NCI-H526 treated with DMSO at 0.1 percent for 48 hours (cell line): ENCODE measurements at places on chromosomes 16 and 17.
A peak's percentile ranks its signal among the peaks of the same experiment; 100 is the strongest.

GRCh38 chr17:3965118-3965800 lies 1.0 kb upstream of the ATP2A3 start:
- peak; percentile 59 for DNase-seq

DNA sequence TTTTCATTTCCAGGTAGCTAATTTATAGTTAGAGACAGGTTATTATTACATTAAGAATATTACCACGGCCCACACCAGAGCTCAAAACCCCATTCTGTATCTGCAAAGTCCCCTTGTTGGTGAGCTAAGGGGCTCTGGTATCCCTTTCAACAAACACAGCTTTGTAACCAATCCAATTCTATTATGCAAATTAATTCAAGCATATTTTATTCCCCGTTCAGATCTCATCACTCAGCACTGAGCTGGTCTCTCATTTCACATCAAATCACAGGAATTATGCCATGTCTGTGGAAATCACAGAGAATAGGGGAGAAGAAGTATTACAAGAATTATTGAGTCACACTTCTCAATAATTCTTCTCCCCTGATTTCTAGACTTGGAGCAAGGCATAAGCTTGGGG lies 111.7 kb downstream of the CDH11 start:
- no peak for DNase-seq

- DNase-seq = no peak
Observed at GRCh38 chr17:82657926-82658325, 9.7 kb upstream of the WDR45B start.

DNA sequence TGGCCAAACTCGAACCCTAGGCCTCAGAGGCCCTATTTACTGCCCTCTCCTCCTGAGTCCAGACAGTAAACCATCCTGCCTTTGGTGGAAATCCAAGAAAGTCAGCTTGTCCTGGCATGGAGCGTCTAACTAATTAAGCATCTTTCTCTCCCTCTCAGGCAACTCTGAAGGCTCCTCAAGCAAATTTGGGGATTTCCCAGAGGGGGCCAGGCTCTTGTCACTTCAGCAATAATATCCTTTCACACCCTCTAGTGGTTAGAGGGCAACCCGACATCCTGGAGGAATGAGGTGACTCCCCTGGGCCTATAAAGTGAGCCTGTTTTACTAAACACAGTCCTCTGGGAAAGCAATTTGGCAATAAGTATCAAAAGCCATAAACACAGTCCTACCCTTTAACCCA lies 60.4 kb downstream of the NOG start:
- no peak for DNase-seq

- no peak for DNase-seq
Observed at GRCh38 chr16:89120921-89121351, 27.3 kb downstream of the ACSF3 start.

DNA sequence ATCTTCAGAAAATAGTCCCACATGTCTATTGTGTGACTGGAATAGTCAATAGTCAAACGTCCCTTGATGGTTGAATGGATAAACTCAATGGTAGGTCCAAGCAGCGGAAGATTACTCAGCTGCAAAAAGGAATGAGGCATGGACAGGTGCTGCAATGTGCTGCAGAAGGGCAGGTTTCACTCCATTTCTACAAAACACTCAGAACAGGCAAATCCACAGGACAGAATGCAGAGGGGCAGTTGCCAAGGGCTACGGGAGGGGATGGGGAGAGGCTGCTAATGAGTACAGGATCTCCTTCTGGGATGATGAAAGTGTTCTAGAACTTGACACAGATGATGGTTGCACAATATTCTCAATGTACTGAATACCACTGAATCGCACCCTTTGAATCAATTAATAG lies 151.0 kb downstream of the RBFOX3 start:
- DNase-seq = no peak

GRCh38 chr17:75270218-75270965 lies 639 bp downstream of the MIF4GD start:
- peak; percentile 64 for DNase-seq

- DNase-seq = no peak
Observed at GRCh38 chr17:34412965-34413441, 50.0 kb upstream of the CCL1 start.

GRCh38 chr16:55773859-55774549 lies 58.9 kb downstream of the CES1 start:
- DNase-seq = no peak

- no peak for DNase-seq
Observed at GRCh38 chr17:57444682-57445450, 188.5 kb downstream of the MSI2 start.

DNA sequence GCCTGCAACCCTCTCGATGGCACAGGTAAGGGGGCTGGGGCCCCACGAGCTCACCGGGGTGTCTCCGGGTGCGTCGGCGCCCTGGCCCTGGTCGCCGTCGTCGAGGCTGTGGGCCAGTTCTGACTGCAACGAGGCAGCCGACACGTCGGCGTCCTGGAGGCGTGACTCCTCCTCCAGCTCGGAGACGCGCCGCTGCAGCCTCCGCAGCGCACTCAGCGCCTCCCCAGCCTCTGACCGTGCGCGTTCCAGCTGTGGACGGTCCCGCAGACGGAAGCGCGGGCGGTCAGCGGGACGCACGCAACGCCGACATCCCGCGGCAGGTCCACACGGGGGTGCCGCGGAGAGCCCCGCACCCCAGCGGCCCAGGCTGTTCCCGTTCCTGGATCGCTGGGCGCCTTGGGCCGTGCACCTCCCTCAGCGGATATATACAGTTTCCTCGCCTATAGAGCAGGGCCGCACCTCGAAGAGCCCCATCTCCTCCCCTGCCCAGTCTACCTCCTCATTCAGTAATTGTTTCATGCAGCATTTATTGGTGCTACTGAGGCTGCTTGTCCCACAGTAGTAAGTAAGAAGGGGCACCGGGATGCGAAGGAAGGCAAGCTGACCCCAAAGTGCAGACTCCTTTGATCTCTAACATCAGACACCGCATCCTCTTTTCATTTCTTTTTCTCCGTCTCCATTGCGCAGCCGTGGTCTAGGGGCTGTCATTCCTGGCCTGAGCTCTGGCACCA lies 5.8 kb downstream of the THOC6 start:
- DNase-seq = no peak

DNA sequence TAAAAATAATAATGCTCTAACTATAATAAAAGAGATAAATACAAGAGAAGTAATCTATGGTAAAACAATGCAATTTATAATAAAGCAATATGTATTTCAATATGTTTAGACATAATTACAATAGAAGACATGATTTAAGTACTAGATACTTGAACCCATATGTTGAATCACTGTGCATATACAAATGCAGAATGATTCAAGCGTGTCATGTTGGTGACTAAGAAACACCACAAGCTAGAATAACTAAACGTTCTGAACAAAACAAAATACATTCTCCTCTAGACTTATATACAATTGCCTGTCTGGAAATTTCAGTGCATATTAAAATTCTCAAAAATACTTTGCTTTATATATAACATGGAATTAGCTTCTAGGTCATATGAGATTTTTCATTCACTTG lies 11.2 kb downstream of the TADA2A start:
- DNase-seq = no peak

GRCh38 chr17:62949036-62949435 lies 17.0 kb upstream of the TANC2 start:
- DNase-seq = no peak

DNA sequence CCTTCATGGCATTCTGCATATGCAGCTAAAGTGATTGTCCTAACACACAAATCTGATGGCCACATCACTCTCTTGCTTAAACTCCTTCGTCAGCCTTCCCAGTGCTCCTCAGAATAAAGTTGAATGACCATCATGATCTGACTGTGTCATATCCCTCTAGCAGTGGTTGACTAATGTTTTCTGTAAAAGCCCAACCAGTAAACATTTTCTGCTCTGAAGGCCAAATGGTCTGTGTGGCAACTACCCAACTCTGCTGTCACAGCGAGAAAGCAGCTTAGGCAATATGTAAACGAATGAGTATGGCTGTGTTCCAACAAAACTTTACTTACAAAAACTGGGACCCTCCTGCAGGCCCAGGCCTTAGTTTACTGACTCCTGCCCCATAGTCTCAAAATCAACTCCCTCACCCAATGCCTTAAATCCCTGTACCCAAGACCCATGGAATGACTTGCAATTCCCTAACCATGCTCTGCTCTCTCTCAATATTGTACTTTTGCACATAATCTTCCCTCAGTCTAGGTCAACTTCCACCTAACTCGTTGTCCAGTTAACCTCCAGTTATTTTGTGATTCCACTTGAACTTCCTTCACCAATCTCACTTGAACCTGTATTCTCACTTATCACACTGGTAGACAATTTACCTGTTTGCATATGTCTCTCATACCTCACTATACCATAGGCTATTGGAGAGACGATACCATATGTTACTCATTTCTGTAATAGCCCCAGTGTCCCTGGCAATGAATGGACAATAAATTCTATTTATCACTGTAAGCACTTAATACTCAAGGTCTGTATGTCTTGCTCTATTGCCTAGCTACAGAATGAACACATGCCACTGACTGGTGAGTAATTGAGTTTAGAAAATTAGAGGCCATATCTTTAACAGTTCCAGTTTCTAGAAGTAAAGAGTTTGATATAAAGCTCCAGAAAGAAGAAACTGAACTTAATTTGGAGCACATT lies 29.1 kb downstream of the TMEM100 start:
- no peak for DNase-seq

- no peak for DNase-seq
Observed at GRCh38 chr17:46020023-46020761, 21.1 kb downstream of the STH start.

GRCh38 chr17:62761884-62762283 lies 46.2 kb downstream of the MARCHF10 start:
- DNase-seq = no peak

DNA sequence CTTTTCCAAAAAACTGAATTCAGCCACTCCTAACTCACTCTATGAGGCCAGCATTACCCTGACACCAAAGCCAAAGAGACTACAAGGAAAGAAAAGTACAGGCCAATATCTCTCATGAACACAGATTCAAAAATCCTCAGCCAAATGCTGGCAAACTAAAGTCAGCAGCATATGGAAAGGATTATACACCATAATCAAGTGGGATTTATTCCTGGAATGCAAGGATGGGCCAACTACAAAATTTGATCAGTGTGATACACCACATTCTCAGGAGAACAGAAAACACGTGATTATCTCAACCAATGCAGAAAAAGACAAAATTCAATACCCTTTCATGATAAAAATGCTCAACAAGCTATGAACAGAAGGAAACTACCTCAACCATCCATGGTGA lies 7.7 kb upstream of the AATK start:
- DNase-seq = no peak

DNA sequence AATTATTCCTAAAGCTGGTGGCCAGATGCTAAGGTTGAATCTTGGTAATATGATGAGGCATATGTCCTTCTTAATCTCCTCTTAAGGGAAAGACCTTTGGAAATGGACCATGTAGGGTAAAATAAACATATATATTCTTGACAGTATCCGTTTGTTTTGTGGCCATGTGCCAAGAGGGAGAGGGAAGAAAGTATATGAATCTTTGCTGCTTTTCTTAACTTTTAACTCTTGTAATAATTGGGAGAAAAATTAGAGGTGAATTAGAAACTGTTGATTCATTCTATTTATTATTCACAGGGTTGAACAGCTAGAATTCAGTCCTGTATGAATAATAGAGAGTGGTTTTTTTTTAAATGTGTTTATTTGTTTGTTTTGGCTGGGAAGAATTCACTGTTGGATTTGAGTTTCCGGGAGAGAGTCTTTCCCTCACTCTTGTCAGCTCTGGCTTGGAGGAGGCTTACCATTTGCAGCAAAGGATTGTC lies 31.6 kb downstream of the AATF start:
- no peak for DNase-seq

DNA sequence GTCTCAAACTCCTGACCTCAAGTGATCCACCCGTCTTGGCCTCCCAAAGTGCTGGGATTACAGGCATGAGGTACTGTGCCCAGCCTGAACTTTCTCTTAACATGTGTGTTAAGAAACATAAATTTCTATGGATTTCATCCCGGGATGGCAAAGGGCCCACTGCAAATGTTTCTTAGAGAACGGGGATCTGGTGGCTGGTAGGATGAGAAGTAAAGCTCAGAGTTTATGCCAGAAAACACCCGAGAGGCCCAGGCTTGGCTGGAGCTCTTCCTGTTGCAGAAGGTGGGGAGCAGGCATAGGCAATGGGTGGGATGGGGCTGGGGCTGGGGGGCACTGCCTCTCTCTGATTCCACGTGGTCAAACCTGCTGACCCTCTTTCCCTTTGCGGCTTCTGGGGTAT lies 5.6 kb upstream of the CARHSP1 start:
- DNase-seq = no peak

- DNase-seq = no peak
Observed at GRCh38 chr16:16790597-16790996, 411.7 kb downstream of the NPIPA7 start.

DNA sequence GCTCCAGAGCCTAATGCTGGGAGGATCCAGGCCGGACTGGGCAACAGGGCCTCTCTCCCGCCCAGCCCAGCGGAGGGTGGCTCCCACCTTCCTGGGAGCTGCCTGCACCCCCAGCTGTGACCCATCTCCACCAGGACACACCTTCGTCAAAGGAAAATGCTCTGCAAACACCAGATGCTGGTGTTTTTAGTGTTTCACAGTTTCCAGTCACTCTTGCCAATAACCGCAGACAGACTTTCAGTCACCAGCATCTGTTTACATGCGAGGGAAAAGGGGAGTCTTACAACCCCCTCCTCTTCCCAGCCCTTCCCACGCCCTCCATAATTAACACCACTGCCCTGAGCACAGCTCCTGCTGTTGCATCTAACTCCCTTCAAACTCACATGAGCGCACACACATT lies 25.3 kb downstream of the KLHDC4 start:
- no peak for DNase-seq

DNA sequence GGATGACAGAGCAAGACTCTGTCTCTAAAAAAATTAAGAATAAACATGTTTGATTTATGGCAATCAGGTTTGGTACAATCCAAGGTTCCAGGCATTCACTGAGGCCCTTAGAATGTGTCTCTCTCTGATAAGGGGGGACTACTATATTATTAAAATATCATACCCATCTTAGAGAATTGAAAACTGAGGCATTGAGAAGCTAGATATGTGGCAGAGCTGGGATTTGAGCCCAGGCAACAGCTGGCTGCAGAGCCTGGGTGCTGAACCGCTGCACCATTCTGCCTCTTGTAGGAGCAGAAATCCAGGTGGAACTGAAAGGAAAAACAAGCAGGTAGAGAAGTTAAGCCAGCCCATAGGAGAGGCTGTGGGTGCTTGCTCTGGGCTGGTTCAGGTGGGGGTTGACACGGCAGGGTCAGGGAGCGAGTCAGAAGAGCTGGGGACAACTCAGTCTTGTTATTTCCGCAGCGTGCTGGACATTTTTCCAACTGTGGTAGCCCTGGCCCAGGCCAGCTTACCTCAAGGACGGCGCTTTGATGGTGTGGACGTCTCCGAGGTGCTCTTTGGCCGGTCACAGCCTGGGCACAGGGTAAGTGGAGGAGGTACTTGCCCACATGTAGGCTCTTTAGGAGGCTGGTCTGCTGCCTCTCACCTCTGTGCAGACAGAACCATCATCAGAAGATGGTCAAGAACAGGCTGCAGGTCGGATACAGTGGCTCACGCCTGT lies 62.5 kb downstream of the WIPI1 start:
- no peak for DNase-seq

- DNase-seq = no peak
Observed at GRCh38 chr16:54006693-54007092, 279.9 kb downstream of the IRX3 start.

GRCh38 chr16:82585675-82586074 lies 41.1 kb upstream of the CDH13 start:
- DNase-seq = no peak
